ENCODE measurements at places on chromosomes 1 and 21. TPM values are rescaled to one million over a fixed set of nuclear protein-coding genes. Genes with fewer than 3 reads are reported as not detected.

GRCh38 chr1:114725230-114725629 lies 8.7 kb upstream of the NRAS start:
- no peak overlapping the region for H3K4me3 ChIP-seq
- no peaks in the 10 kb centered on the region for H3K27me3 ChIP-seq
- H3K36me3 ChIP-seq = peaks cover 100% of the 10 kb centered on the region
- no peak overlapping the region for H3K27ac ChIP-seq
- DNase-seq = no peak

DNA sequence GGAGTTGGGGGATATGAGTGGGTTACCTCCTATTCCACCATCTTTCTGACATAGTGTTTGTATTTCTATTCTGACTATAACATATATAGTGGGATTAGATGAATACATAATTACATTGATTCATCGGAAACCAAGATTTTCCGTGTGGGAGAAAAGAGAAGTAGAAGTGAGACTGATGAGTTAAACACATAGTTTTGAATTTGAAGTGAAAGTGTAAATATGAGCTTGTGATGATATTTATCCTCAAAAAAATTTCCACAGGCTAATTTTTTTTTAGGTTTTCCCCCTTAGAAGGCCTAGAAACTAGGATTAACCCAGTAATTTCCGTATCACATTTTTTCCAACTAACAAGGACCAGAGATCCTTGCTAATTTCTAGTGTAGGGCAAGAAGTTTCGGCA lies 6.9 kb downstream of the CD1B start:
- H3K36me3 ChIP-seq = no peaks in the 10 kb centered on the region
- no peak overlapping the region for H3K27ac ChIP-seq
- no peak overlapping the region for H3K4me3 ChIP-seq

DNA sequence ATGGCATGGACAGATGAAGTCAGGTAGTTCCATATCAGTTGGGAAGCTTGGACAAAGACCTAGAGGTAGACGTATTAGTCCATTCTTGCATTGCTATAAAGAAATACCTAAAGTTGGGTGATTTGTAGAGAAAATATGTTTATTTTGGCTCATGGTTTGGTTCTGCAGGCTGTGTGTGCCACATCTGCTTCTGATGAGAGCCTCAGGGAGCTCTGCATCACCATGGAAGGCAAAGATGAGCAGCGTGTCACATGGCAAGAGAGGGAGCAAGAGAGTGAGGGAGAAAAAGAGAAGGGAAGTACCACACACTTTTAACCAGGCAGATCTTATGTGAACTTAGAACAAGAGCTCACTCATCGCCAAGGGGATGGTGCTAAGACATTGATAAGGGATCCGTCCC lies 9.0 kb downstream of the TSACC start:
- no peaks in the 10 kb centered on the region for H3K36me3 ChIP-seq
- H3K4me3 ChIP-seq = no peak overlapping the region
- H3K4me1 ChIP-seq = no peaks in the 10 kb centered on the region

Gene PADI3
- total RNA-seq = not detected

DNA sequence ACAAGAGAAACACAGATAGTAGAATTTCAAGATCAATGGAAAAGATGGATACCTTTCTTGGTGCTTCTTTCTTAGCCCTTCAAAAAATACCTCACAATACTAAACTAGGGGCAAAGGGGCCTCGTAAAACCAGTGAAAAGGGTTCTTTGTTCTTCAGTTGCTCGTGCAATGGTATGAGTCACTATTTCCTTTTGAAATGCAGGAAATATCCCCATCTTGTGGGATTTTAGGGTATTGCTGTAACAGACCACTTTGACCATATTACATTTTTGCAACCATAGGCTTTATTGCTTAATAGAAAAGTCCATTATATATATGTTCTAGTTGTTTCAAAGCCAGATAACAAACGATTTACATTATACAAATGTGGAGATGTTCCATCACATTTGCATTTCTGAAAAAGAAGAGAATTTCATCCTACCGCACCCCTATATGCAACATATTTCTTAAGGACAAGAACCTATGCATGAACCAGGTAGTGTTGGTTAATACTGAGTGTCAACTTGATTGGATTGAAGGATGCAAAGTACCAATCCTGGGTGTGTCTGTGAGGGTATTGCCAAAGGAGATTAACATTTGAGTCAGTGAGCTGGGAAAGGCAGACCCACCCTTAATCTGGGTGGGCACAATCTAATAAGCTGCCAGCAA lies 88.6 kb upstream of the PKN2 start:
- no peak overlapping the region for H3K27ac ChIP-seq
- H3K36me3 ChIP-seq = no peaks in the 10 kb centered on the region
- H3K4me3 ChIP-seq = no peak overlapping the region
- H3K4me1 ChIP-seq = no peaks in the 10 kb centered on the region
- no peak for DNase-seq

GRCh38 chr1:85824066-85824840 lies 116.0 kb upstream of the ZNHIT6 start:
- no peaks in the 10 kb centered on the region for H3K27me3 ChIP-seq
- no peak overlapping the region for H3K27ac ChIP-seq
- no peaks in the 10 kb centered on the region for H3K36me3 ChIP-seq
- DNase-seq = no peak
- H3K4me1 ChIP-seq = no peaks in the 10 kb centered on the region

GRCh38 chr1:235831148-235831547 lies 35.6 kb downstream of the LYST start:
- no peaks in the 10 kb centered on the region for H3K36me3 ChIP-seq
- H3K27ac ChIP-seq = no peak overlapping the region
- peak; percentile 34 for DNase-seq
- H3K4me3 ChIP-seq = no peak overlapping the region
- no peaks in the 10 kb centered on the region for H3K27me3 ChIP-seq
- H3K4me1 ChIP-seq = no peaks in the 10 kb centered on the region

Gene LAMC2
- 1.2 TPM for total RNA-seq

Gene TMEM125
- total RNA-seq = not detected

Gene OR2L5
- total RNA-seq = not detected

DNA sequence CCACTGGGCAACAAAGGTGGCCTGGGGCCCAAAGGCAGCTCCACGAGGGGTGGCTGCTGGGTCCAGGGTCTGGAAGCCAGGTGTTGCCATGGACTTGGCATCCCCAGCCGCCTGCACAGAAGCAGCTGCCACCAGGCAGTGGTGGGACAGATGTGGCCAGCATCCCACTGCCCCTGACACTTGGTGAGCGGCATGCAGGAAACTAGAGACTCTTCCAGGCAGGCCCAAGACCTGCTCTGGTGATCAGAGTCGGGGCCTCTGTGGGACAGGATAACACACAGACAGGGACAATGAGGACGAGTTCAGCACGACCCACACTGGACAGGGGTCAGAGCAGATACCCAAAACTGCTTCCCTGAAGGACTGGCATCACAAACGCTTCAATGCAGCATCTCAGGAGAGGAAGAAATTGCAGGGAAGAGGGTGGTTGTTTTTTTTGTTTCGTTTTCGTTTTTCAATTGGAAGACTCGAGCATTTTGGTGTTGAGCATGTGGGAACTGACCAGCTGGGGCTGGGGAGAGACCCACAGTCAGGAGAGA lies 34.1 kb upstream of the RNF187 start:
- DNase-seq = no peak
- no peak overlapping the region for H3K4me3 ChIP-seq
- H3K4me1 ChIP-seq = peaks cover 5% of the 10 kb centered on the region
- H3K27me3 ChIP-seq = no peaks in the 10 kb centered on the region

Gene SLAMF7
- total RNA-seq = 5.0 TPM

GRCh38 chr1:5430136-5430535 lies 562.1 kb downstream of the NPHP4 start:
- no peak overlapping the region for H3K4me3 ChIP-seq
- DNase-seq = no peak
- H3K36me3 ChIP-seq = no peaks in the 10 kb centered on the region
- no peak overlapping the region for H3K27ac ChIP-seq
- no peaks in the 10 kb centered on the region for H3K27me3 ChIP-seq

- no peaks in the 10 kb centered on the region for H3K36me3 ChIP-seq
- no peaks in the 10 kb centered on the region for H3K27me3 ChIP-seq
- no peak overlapping the region for H3K4me3 ChIP-seq
- no peak overlapping the region for H3K27ac ChIP-seq
Observed at GRCh38 chr1:173005196-173005864, 45.4 kb downstream of the TNFSF18 start.

Gene TMPRSS2
- total RNA-seq = not detected

Gene IGSF3
- 13.2 TPM for total RNA-seq

Gene TESK2
- total RNA-seq = 1.5 TPM

GRCh38 chr1:198620951-198621824 lies 17.7 kb upstream of the PTPRC start:
- H3K27ac ChIP-seq = no peak overlapping the region
- no peaks in the 10 kb centered on the region for H3K27me3 ChIP-seq
- H3K4me3 ChIP-seq = peak overlapping the region; percentile 17
- H3K36me3 ChIP-seq = no peaks in the 10 kb centered on the region
- H3K4me1 ChIP-seq = no peaks in the 10 kb centered on the region
- DNase-seq = peak; percentile 34

Gene C1orf53
- total RNA-seq = 5.1 TPM

- H3K4me1 ChIP-seq = no peaks in the 10 kb centered on the region
- DNase-seq = no peak
- H3K4me3 ChIP-seq = no peak overlapping the region
- H3K27me3 ChIP-seq = no peaks in the 10 kb centered on the region
- no peaks in the 10 kb centered on the region for H3K36me3 ChIP-seq
Observed at GRCh38 chr1:20705203-20705755, 12.5 kb downstream of the KIF17 start.

DNA sequence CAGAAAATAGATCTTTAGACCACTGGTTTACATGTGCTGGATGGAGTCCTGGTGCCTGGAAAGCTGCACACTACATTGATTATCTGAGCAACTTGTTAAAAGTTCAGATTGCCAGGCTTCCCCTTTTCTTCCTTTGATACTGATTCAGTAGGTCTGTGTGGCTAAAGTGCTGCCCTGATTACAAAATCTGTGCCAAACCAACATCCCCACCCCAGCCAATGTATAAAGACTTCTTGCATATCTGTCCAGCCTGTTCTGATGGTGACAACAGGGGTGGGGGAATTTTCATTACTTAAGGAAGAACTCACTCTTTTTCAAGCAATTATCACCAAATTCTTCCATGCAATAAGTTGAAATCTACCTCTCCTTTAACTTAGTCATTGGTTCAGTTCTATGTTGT lies 135.5 kb downstream of the TNFSF18 start:
- H3K27ac ChIP-seq = no peak overlapping the region
- H3K27me3 ChIP-seq = no peaks in the 10 kb centered on the region
- no peaks in the 10 kb centered on the region for H3K4me1 ChIP-seq
- H3K36me3 ChIP-seq = no peaks in the 10 kb centered on the region
- no peak for DNase-seq

GRCh38 chr1:56216218-56216617 lies 363.1 kb downstream of the PLPP3 start:
- H3K4me1 ChIP-seq = no peaks in the 10 kb centered on the region
- no peak overlapping the region for H3K4me3 ChIP-seq
- H3K36me3 ChIP-seq = no peaks in the 10 kb centered on the region
- H3K27me3 ChIP-seq = no peaks in the 10 kb centered on the region
- no peak overlapping the region for H3K27ac ChIP-seq

Data from heart left ventricle (tissue), 16 donors.